ENCODE measurements at places on chromosomes 12 and 14.
A peak's percentile ranks its signal among the peaks of the same experiment; 100 is the strongest.

DNA sequence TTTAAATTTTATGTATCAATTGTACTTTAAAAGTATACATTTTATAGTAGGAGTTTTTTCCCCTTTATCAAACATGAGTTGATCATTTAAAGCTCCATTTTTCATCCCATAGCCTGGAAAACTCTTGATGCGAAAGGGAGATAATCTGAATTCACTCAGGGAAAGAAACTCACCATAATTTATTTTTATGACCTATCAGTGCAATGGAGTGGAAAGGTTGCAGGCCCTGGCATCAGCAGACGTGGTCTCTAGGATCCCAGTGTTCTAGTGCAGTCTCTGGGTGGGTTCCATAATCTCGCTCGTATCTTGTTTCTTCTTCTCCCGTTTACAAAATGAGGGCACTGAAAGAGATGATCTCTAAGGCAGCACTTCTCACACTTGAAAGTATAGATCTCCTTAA is 85.0 kb downstream of the PTGER2 start:
- DNase-seq = no peak

- DNase-seq = no peak
Measured at GRCh38 chr14:97379091-97379531, 581.9 kb downstream of the VRK1 start.

DNA sequence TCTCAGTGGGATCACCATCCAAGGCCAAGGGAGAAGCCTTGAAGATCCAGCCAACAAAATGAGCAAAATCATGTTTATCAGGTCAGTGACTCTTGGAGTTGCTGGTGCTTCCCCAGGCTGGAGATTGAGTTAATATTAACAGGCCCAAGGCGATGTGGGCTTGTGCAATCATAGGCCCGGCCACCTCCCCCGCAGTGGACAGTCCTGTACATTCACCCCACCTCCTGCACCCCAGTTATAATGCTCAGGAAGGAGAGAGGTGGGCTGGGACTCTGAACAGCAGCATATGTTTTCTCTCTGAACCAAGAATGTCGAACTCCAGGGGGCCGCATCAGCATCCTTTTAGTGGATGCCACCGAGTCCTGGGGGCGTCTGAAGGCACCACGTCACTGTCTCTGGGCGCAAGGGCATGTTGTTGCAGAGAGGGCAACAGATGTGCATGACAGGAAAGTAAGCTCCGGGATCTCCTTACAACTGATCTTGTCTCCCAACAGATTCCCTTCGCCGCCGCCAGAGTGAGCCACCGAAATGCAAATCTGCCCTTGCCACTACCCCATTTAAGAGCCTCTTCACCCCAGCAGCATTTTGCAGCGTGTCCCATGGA is 32.2 kb upstream of the SERPINA6 start:
- no peak for DNase-seq

GRCh38 chr14:58077621-58078020 is 74.4 kb downstream of the ARMH4 start:
- DNase-seq = no peak

- no peak for DNase-seq
Measured at GRCh38 chr12:8145754-8146441, 10.9 kb upstream of the ZNF705A start.

- no peak for DNase-seq
Measured at GRCh38 chr12:131783915-131784541, 44.2 kb upstream of the MMP17 start.

GRCh38 chr12:132150780-132151144 is 6.5 kb downstream of the NOC4L start:
- DNase-seq = no peak

DNA sequence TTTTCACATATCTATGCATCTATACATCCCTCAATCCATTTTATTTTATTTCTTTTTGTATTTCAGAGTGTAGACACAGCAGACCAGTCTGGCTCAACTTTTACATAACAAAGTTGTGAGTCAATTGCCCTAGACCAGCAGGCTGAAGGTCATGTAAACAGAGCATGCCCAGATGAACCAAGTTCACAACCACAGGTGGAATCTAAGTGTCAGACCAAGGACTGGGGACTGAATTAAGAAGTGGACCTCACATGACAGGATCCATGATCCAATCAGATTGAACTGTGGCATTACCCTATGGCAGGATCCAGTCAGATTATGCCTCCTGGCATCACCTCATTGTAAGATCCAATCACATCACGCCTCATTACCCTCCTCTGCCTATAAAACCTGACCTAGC is 455.8 kb downstream of the SOX5 start:
- no peak for DNase-seq

DNA sequence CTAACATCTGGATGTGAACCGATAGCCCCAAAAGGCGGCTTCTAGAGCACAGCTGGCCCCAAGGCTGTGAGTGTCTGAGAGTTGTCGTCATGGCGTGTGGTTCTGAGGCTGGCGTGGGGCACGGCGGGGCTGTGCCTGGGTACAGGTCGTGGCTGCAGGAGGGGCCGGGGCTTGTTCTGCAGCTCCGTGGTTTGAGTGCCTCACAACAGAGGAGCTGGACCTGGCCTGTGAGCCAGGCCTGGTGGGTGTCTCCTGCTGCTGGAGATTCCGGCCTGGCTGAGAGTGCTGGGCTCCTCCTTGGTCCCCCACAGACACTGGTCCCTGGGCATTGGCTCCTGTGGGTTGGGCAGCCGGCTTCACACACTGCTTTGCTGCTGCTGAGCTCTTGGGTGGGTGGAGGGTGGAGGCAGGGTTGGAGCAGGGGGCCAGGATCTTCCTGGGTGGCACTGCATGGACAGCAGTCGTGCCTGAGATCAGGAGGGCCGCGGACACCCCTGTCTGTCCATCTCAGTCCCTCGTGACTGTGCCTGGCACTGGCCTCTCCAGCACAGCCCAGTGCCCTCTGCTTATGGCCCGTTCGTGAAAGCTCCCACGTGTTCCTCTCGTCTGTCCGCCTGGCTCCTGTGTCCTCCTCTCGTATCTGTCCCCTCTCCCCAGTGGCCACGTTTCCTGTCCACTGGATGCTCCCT is 31.8 kb upstream of the TEX22 start:
- DNase-seq = no peak

GRCh38 chr12:103571286-103571685 is 15.8 kb upstream of the STAB2 start:
- DNase-seq = no peak

DNA sequence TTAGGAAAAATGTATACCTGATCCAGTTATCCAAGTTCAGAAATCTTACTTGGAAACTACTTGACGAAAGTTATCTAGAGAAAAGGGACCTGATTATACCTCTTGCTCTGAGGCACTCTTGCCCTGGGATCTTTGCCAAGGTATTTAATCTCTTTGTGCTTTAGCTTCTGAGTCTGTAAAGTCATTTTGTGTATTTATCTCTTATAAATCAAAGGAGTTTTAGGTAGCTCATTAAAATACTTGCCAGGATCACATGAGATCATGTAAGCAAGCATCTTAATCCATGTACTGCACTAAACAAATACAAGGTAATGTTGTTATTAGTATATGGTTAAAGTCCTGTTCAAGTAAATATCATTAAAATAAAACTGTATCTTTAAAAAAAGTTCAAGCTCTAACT is 147.5 kb downstream of the IPO8 start:
- DNase-seq = no peak

- DNase-seq = peak; percentile 47
Measured at GRCh38 chr14:91399868-91400640, 17.6 kb downstream of the CCDC88C start.

DNA sequence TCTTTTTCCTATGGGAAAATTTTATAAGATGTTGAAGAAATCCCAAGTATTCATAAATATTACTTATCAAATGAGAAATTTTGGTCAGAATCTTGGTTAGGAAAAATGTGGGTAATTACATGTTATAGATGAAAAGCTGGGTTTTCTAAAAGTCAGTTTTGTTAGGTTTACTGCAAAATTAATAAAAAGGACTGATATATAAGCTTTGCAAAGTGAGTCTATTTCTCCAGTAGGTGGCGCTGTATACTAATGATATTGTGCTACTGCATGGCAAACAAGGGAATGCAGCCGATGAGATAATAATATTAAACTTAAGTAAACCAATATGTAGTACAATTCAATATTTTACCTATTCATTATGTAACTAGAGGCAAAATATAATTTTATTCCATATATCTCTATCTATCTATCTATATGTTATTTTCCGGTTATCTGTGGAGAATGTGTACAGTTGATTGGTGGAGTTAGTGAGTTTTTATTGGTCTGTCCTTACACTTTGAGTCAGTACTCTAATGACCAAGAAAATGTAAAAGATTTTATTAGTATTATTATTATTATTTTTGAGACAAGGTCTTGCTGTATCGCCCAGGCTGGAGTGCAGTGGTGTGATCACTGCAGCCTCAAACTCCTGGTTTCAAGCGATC is 32.9 kb downstream of the MIPOL1 start:
- peak; percentile 84 for DNase-seq

DNA sequence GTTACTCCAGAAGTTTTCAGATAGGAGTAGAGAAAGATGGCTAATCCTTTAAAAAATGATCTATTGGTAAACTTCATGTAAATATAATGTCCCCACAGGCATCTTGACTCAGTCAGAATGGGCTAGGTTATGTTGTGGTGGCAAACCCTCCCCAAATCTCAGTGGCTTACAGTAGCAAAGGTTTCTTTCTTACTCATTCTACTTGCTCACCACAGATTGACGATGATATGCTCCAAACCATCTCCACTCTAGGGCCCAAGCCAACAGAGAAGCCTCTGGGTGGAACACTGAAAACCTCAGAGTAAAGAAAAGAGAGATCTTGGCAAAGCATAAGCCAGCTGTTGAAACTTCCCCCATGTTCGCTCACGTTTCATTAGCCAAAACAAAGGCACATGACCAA is 146.4 kb downstream of the EMP1 start:
- no peak for DNase-seq

- DNase-seq = peak; percentile 18
Measured at GRCh38 chr12:104064842-104065427, 604 bp downstream of the HCFC2 start.

DNA sequence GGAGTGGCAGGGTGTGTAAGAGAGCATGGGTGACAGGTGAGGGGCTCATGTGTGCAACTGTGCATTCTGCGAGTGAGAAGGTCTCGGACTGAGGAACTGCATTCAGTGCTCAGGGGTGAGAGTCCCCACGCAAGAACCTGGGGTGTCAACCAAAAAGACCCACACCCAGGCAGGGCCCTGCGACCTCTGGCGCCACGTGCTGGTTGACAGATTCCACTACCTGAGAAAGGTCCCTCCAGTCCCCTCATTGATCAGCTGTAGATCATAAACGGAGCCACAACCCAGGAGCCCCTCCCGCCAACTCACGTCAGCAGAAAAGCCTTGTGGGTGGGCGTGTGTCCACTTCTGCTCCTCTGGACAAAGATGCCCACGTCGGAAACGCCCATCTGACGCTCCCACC is 98.7 kb downstream of the ASCL4 start:
- no peak for DNase-seq

Data from hematopoietic multipotent progenitor cell treated with erythropoietin and hydrocortisone succinate and interleukin-3 and kit ligand, for 15 days (in vitro differentiated cells).